ENCODE measurements at places on chromosomes 4 and X.

- DNase-seq = peak; percentile 57
Observed at GRCh38 chr4:86497980-86498862, 95.9 kb upstream of the PTPN13 start.

GRCh38 chrX:110413727-110414124 is 55.1 kb downstream of the RTL9 start:
- DNase-seq = no peak

DNA sequence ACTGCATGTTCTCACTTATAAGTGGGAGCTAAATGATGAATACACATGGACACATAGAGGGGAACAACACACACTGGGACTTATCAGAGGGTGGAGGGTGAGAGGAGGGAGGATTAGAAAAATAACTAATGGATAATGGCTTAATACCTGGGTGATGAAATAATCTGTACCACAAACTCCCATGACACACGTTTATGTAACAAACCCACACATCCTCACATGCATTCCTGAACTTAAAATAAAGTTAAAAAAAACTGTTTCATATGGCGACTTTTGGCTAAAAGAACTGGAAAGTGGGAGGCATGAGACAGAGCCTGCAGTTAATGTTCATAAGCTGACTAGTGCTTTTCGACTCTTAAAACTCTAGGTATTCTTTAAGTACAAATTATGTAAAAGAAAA is 98.9 kb upstream of the NPFFR2 start:
- DNase-seq = no peak

GRCh38 chr4:1033840-1034551 is 22.6 kb downstream of the FGFRL1 start:
- no peak for DNase-seq

DNA sequence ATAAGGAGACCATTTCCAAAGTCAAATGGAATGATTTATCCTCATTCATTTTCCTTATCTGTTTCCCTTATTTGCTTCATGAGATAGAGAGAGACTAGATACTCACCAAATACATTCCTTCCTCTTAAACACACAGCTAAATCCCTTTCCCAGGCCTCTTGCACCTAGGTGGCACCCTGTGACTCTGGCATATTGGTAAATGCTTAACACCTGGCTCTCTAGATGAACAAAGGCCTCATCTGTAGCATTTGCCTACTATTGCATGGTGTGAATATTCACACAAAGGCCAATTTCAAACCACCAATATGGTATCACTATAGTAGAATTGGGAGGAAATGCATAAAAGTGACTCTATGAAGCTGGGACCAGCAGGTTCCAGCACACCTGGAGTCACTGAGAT is 22.1 kb upstream of the SLC10A4 start:
- no peak for DNase-seq

DNA sequence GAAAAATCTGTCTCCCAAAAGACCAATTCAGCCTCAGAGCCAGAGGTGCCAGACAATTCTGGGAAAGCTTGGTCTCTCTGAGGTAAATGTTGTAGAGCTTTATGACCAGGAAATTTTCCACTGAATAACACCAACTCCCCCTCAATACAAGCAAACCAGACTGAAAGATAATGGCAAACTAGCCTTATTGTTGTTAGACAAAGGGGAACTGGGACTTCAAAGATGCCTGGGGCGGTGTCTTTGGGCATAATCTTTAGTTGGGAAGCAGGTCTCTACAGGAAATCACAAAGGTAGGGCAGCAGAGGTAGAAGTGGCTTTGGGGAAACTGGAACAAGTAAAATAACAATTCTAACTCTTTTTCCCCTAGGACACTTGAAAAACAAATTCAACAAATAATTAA is 12.0 kb downstream of the COL4A6 start:
- no peak for DNase-seq

- no peak for DNase-seq
Observed at GRCh38 chrX:151708821-151709220, 7.0 kb upstream of the FATE1 start.

GRCh38 chr4:133493776-133494175 is 344.7 kb downstream of the PCDH10 start:
- no peak for DNase-seq

GRCh38 chr4:56731857-56732256 is 50.8 kb upstream of the HOPX start:
- DNase-seq = no peak

DNA sequence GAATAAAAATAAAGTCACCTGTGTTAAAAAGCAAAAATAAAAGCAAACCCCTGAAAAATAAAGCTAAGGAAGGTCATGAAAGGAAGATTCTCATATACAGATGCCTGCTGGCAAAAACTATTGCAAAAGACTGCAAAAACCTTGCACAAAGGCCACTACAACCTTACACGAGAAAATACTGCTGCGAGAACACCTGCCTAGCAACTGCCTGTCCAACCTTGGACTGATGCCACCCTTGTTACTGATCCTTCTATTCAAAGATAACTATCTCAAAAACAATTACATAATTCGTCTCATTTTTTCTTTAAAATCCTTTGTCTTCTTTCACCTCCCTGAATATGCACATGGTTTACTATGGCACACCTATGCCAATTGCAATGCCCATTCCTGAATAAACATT is 49.6 kb downstream of the SLC2A9 start:
- no peak for DNase-seq

DNA sequence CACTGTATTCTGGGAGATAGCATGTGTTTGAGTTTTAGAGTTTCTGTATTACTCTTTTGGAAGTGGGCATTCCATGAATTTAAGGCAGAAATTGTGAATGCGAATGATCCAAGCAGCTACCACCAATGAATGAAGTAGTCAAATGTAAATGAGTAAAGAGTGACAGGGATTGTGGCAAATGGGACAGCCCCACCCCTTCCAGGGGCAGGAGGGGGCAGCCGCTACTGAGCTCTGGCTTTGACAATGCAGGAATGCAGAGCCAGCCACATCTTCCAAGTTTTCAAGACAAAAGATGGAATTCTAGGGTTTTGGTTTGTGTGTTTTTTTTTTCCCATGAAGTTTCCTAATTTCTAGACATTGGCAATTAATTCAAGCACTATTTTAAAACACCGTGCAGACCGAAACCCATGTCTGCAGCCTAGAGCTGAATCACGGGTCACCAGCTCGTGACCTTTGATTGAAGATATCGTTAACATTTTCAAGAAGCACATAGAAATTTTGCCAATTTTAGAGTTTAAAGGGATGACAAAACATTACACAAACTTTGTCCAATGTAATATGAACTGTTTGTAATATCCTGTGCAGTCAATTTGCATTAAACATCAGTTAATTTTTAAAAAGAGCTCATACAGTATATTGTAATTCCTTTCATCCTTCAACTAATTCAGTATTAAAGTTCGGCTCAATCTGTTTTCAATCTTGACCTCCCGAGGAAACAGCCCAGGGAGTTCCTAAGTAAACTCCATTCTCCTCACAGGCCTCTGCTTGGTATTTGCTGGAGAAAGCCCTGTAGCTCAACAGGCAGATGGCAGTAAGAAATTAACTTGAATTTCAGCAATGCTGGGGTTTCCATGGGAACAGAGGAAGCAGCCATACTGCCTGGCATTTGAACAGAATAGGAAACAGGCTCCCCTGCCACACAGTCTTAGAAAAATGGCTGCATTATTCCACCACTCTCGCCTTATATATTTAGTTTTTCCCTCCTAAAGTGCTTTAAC is 83.4 kb downstream of the UCHL1 start:
- DNase-seq = peak; percentile 44

DNA sequence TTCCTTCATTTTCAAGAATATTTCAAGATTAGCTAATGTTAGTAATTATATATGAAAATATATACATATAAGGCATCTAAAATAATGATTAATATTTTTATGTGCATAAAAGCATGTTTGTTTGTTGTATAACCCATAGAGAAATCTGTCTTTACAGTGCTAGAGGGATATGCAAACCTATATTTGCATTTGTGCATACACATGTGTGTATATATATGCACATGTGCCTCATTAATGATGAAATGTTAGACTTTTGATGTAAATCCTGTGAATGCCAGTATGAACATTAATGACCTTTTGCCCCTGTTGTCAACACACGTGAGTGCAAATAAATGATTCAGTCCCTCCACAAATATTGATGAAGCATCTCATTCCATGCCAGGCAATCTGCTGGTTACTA is 197.9 kb downstream of the ARHGAP10 start:
- DNase-seq = no peak

- DNase-seq = peak; percentile 23
Observed at GRCh38 chrX:20066968-20067708, 49.6 kb downstream of the MAP7D2 start.

DNA sequence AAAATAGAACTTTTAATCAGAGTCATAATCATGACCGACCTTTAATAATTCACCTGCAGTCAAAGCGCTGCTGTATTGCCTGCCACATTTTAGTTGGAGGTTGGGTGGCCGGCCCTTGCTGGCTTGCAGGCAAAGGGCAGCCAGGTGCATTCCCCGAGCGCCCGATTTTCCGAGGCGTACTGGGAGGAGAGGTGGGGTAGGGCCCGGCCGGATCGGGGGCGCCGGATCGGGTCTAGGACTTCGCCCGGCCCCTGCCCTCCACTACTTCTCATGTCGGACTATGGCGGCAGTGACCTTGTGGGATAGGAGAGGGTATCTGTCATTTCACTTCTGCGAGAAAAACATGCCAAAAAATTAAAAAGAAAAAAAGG is 2.5 kb upstream of the RS1 start:
- no peak for DNase-seq

GRCh38 chr4:183118141-183118540 is 19.1 kb downstream of the WWC2 start:
- no peak for DNase-seq

- no peak for DNase-seq
Observed at GRCh38 chr4:75800972-75801371, 76.6 kb downstream of the USO1 start.

GRCh38 chr4:34198966-34199365 is 2045.3 kb downstream of the ARAP2 start:
- DNase-seq = no peak

DNA sequence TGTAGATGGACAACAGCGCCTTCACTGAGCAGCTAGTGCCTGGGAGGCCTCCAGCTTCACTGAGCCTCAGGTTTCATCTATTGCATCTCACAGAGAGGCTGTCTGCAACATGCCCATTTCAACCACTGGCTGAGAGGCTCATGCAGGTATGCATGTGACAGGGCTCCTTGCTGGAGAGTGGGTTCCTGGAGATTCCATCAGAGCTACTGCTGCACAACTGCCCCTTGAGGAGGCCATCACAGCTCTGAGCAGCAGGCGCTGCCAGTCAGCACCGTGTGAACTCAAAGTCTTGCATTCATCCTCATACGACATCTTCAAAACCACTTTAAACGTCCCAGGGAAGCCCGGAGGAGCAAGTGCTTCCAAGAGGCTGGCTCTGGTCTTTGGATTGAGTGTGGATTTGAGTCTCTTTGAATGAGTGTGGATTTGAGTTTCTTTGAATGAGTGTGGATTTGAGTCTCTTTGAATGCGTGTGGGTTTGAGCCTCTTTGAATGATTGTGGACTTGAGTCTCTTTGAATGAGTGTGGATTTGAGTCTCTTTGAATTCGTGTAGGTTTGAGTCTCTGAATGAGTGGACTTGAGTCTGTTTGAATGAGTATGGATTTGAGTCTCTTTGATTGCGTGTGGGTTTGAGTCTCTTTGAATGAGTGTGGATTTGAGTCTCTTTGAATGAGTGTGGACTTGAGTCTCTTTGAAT is 8.7 kb downstream of the P2RY8 start:
- DNase-seq = no peak

GRCh38 chrX:100812216-100813158 is 7.7 kb upstream of the CSTF2 start:
- DNase-seq = no peak

- peak; percentile 0 for DNase-seq
Observed at GRCh38 chrX:115147220-115147619, 42.0 kb upstream of the RBMXL3 start.

DNA sequence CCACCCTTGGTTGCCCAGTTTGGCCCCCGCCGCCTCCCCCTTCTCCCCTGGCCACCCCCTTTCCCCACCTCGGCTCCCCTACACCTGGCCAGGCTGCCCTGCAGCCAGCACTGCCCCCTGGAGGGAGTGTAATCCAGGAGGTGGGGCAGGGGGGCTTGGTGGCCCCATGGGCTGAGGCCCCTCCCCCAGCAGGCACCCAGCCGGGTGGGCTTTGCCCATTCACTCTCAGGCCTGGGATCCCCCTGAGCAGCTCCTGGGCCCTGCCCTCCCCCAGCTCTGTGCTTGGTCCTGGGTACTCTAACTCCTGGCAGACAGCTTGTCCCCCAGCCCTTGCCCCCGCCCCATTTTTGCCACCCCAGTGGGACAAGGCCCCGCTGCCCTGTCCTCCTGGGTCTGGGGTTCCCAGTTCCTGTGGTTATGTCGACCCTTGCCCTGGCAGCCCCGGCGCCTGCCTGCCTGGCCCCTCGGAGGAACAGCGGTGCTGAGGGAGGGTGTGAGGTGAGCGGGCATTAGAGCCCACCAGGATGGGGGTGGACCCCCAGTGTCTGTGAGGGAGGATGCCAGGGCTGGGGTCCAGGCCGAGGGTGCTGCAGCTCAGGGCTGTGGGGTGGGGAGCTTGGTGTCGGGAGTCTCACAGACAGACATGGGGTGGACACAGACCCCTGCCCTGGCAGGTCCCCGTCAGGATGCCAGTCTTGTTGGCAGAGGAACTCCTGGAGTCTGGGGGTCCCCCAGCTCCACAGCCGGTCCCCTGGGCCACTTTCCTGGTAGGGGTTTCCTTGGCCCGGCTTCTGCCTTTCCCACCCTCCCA is 10.2 kb downstream of the NAT8L start:
- no peak for DNase-seq

GRCh38 chr4:108709234-108709633 is 53.6 kb downstream of the ETNPPL start:
- DNase-seq = no peak

DNA sequence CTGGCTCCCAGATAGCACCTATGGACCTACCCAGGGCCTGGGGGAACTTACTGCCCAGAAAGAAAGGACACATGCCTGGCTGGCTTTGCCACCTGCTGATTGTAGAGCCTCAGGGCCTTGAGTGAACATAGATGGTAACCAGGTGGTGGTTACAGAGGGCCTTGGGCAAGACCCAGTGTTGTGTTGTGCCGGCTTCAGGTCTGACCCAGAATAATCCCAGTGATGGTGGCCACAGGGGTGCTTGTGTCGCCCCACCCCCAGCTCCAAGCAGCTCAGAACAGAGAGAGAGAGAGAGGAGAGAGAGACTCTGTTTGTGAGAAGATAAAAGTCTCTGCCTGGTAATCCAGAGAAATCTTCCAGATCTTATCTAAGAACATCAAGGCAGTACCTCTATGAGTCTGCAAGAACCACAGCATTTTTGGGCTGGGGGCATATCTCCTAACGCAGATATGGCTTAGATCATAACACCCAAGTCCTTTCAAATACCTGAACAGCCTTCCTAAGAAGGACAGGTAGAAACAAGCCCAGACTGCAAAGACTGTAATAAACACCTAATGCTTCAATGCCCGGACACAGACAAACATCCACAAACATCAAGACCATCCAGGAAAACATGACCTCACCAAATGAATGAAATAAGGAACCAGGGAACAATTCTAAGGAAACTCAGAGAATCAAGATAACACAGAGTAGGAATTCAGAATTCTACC is 16.3 kb upstream of the RP2 start:
- DNase-seq = no peak

GRCh38 chr4:80538276-80538926 is 202.9 kb downstream of the CFAP299 start:
- no peak for DNase-seq

GRCh38 chr4:155769090-155769489 is 10.3 kb downstream of the GUCY1B1 start:
- DNase-seq = no peak

All from NCI-H1694 (cell line).